ENCODE measurements at places on chromosomes 5 and 9. TPM values are rescaled to one million over a fixed set of nuclear protein-coding genes. Genes with fewer than 3 reads are reported as not detected.

- no peak for DNase-seq
- no peak overlapping the region for H3K4me3 ChIP-seq
- no peaks in the 10 kb centered on the region for H3K4me1 ChIP-seq
- no peaks in the 10 kb centered on the region for H3K36me3 ChIP-seq
These were observed 237.6 kb upstream of the ZNF462 start for GRCh38 chr9:106625259-106625789.

GRCh38 chr9:109593612-109594011, 95.5 kb upstream of the PTPN3 start:
- no peaks in the 10 kb centered on the region for H3K27me3 ChIP-seq
- no peaks in the 10 kb centered on the region for H3K36me3 ChIP-seq
- DNase-seq: no peak
- no peak overlapping the region for H3K27ac ChIP-seq

DNA sequence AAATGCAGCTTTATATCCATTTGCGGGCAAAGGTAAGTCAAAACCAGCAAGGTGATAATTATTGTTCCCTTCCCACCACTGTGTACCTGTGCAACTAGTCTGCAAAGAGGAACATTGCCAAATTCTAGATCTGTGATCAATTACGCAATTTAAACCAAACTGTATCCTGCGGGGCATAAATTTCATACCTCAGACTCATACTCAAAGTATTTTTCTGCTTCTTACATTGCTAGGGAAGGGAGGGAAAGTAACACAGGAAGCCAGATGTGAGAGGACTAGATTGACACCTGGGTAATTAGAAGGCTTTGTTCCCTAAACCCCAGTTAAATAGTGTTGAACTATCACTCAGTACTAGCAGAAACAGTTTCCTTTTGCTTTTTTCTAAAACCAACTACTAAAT, 240.2 kb upstream of the ZNF608 start:
- no peak overlapping the region for H3K4me3 ChIP-seq
- no peak overlapping the region for H3K27ac ChIP-seq
- H3K27me3 ChIP-seq: no peaks in the 10 kb centered on the region
- H3K4me1 ChIP-seq: peaks cover 5% of the 10 kb centered on the region
- no peak for DNase-seq
- no peaks in the 10 kb centered on the region for H3K36me3 ChIP-seq

- no peaks in the 10 kb centered on the region for H3K27me3 ChIP-seq
- no peak overlapping the region for H3K4me3 ChIP-seq
- no peak overlapping the region for H3K27ac ChIP-seq
- DNase-seq: no peak
These were observed 5.5 kb downstream of the C5orf15 start for GRCh38 chr5:133962801-133963476.

DNA sequence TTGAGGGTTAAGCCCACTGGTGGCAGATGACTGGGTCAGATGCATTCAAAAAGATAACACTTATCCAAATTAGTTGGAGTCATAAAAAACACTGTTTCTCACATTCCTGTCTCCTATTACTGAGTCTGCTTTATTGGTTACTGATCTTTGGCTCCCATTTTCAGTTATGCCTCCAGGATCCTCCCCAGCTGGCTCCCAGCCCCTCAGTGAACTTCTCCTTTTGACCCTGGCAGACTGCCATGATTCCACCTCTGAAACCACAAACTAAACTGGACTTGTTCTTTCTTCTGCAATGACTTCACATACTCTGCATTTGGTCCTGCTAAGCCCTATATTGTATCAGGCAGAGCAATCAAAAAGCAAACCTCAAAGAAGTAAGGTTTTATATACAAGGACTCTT, 860.8 kb upstream of the DMAC1 start:
- no peaks in the 10 kb centered on the region for H3K4me1 ChIP-seq
- H3K4me3 ChIP-seq: no peak overlapping the region
- no peaks in the 10 kb centered on the region for H3K27me3 ChIP-seq
- no peaks in the 10 kb centered on the region for H3K36me3 ChIP-seq
- H3K27ac ChIP-seq: no peak overlapping the region

DNA sequence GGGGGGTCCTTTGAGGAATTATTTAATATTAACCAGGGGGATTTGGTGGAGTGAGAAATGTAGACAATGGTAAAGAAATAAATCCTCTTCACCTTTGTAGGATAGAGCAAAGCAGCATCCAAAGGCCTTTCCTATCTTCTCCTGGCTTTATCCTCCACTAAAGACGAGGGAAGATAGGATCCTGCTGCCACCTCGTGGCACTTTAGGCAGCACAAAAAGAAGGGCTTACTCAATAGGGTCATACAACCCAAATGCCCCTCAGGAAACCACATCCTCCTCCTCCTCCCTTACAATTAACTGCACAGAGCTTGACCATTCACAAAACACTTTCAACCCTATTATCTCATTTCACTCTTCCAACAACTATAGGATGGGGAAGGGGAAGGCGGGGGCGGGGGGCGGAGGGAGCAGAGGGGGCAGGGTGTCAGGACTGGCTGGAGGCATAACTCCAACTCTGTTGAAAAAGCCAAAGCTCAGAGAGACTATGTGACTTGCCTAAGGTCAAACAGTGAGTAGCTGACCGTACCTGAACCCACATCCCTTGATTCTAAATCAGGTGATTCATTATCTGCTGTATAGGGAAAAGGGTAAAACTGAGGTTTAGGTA, 45.4 kb upstream of the MYOT start:
- H3K36me3 ChIP-seq: no peaks in the 10 kb centered on the region
- H3K27ac ChIP-seq: no peak overlapping the region
- DNase-seq: no peak
- no peaks in the 10 kb centered on the region for H3K4me1 ChIP-seq

- H3K4me3 ChIP-seq: peak within 1 kb of the TSS; percentile 93
- no peaks in the 10 kb centered on the region for H3K27me3 ChIP-seq
- DNase-seq: no peak
- peak within 1 kb of the TSS; percentile 93 for H3K27ac ChIP-seq
- H3K4me1 ChIP-seq: no peaks in the 10 kb centered on the region
These were observed at the start of gene IL6ST for GRCh38 chr5:55994495-55994997. TSS of gene IL6ST (minus strand) at chr5:55994963. CDS start at chr5:55976278, 18,685 bp downstream.

GRCh38 chr9:68668127-68668526, 36.9 kb upstream of the PIP5K1B start:
- no peaks in the 10 kb centered on the region for H3K36me3 ChIP-seq
- H3K27me3 ChIP-seq: no peaks in the 10 kb centered on the region
- H3K4me1 ChIP-seq: no peaks in the 10 kb centered on the region
- H3K27ac ChIP-seq: no peak overlapping the region
- H3K4me3 ChIP-seq: no peak overlapping the region

DNA sequence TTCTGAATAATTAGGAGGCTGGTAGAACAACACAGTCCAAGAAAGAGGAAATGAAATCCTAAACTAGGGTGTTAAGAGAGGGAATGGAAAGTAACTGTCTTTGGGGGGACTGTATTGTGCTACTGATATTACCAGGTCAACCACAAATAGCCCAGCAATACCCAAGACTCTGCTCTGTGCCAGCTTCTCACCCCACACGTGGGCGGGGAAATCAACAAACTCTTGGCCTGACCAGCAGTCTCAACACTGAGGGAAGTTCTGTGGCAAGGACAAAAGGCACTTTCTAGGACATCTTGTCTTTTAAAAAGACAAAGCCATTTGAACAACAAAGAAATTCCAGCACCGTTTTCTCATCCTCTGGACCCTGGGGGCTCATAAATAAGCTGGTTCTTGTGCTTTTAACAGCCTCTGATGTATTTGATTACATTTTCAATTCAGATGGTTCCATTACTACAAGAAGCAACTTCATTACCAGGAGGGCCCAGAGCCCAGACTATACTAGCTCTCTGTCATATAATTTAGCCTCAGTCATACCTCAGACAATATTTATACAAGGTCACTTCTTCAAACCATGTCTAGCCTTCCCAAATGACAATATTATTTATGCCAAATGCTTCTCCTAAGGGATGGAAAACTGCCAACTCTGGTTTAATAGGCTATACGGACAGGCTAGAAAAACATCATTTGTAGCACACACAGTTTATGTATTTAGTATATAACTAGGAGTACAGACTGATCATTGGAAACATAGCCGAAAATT, 297.8 kb downstream of the CWC27 start:
- H3K27ac ChIP-seq: peak overlapping the region; percentile 77
- H3K4me3 ChIP-seq: no peak overlapping the region
- H3K4me1 ChIP-seq: peaks cover 64% of the 10 kb centered on the region
- peak; percentile 92 for DNase-seq
- no peaks in the 10 kb centered on the region for H3K27me3 ChIP-seq

DNA sequence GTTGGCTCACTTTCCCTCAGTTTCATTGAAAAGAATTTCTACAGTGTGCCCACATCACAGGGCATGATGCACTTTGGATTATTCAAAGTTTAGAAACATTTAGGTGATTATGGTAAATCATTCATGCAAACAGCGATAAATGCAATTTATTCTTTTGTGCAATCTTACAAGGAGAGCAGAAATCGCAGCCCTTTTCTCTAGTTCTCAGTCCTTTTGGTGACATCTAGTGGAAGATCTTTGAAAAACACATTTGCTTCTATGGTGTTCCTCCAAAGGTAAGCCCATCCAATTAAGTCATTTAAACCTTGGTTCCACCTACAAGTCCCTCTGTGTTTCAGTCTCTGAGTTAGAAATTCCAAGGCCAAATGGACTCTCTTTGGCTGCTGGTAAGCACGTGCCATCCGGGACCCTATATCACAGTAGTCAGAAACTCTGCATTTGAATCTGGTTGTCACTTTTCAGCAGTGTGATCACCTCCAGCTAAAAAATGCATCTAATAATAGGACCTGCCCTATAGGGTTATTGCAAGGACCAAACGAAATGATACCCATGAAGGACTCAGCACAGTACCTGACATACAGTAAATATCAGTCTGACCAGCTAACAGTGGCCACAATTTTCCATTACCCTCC, 66.4 kb downstream of the MACROH2A1 start:
- no peaks in the 10 kb centered on the region for H3K4me1 ChIP-seq
- no peak overlapping the region for H3K27ac ChIP-seq
- H3K27me3 ChIP-seq: no peaks in the 10 kb centered on the region
- peaks cover 23% of the 10 kb centered on the region for H3K36me3 ChIP-seq

DNA sequence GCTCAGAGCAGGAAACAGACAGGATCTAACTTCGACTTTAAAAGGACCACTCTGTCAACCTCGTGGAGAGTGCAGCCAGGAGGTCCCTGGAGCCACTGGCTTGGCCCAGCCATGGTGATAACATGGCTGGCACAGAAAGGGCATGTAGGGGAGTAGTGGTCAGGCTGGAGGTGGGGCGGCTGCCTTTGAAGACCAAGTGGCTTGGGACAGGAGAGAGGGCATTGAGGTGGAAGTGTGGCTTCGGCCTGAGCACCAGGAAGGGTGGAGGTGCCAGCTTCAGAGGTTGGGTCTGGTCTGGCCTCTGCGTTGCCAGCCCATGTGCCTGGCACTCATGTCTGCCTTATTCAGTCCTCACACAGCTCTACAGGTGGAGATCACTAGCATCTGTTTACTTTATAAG, 270.0 kb downstream of the NSG2 start:
- H3K36me3 ChIP-seq: no peaks in the 10 kb centered on the region
- H3K27me3 ChIP-seq: peaks cover 2% of the 10 kb centered on the region
- H3K4me3 ChIP-seq: no peak overlapping the region

DNA sequence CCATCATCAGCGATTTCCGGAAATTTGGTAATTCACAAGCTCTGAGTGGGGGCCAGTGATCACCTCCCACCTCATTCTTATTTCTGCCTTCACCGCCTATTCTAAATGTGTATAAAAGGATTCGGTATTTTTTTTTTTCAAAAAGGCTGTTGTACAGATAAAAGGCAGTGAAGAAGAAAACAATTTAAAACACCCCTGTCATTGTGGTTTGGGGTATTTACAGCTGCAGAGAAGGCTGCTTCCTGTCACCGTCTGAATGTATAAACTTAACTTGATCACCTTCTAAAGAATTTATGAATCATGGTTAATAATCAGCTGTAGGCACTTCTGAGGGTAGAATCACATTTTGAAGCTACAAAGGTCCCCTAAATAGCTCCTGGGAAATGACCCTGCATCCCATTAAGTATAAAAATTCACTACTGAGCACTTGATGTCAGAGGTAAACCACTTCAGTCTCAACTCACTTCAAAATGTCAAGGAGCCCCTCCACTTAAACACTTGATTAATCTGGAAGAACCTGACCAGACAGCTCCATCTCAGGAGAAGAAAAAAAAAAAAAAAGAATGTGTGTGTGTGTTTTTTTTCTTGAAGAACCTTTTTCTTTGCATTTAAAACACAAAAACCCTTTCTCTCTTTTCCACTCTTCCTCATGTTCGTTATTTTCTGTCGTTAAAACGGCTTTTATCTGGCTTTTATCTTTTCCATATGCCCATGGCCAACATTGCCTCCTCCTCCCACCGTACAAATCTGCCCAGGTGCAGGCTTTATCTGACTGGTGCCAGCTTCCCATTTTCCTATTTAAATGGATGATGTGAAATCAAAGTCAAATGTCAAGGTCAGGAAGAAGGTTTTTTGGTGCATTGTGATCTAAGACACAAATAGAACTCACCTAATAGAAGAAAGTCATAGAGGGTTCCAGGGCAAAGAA, 291.2 kb downstream of the IRX1 start:
- H3K4me3 ChIP-seq: no peak overlapping the region
- no peak overlapping the region for H3K27ac ChIP-seq
- H3K27me3 ChIP-seq: no peaks in the 10 kb centered on the region
- no peaks in the 10 kb centered on the region for H3K4me1 ChIP-seq
- DNase-seq: no peak

DNA sequence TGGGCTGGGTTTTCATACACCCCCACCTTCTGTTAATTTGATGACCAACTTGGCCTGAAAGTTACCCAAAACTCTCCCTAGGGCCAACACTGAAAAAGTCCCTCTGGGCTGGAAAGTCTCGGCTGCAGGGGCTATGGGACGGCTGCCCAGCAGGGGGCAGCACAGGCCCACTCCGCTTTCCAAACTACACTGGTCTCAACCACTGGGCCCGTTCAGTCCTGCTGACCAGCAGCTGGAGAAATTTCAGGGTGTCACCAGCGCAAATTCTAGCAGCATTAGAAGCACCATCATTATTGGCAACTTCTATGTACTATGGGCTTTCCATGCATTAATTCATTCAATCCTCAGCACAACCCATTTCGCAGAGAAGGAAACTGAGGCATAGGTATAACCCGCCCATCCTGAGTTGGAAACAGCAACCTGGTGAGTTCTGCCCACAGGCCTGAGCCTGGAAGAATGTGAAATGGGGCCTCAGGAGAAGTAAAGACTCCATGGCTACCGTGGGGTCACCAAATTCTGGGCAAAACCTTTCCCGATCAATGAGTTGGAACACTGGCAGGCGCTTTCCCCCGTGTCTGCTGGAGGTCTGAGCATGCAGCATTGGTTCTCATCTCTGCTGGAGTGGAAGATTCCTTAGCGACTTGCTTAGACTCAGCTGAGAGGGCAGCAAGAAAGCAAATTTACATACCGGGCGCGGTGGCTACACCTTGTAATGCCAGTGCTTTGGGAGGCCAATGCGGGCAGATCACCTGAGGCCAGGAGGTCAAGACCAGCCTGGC, 9.7 kb downstream of the ORM2 start:
- H3K27me3 ChIP-seq: no peaks in the 10 kb centered on the region
- peak; percentile 46 for DNase-seq
- peaks cover 53% of the 10 kb centered on the region for H3K36me3 ChIP-seq
- peaks cover 6% of the 10 kb centered on the region for H3K4me1 ChIP-seq
- no peak overlapping the region for H3K4me3 ChIP-seq

Gene GALNT10
- total RNA-seq: 27.9 TPM

Gene AJM1
- 2.5 TPM for total RNA-seq

Gene PRELID2
- 0.31 TPM for total RNA-seq

Gene GNA14
- not detected for total RNA-seq

Gene NMUR2
- total RNA-seq: not detected
